ENCODE measurements at places on chromosomes 3 and 15. TPM values are rescaled to one million over a fixed set of nuclear protein-coding genes. Genes with fewer than 3 reads are reported as not detected.

The DNASE1L3 gene
- total RNA-seq = not detected

The CHRNA5 gene
- total RNA-seq = 1.2 TPM

The SPINK8 gene
- total RNA-seq = not detected

The UQCRC1 gene
- 425 TPM for total RNA-seq

The ZNF621 gene
- 7.5 TPM for total RNA-seq

The SEC61A1 gene
- 404 TPM for total RNA-seq

The ITPKA gene
- 50.7 TPM for total RNA-seq
